H9 (cell line): ENCODE measurements at places on chromosomes 3 and 15. TPM values are rescaled to one million over a fixed set of nuclear protein-coding genes. Genes with fewer than 3 reads are reported as not detected.

RARRES1 gene
- total RNA-seq: 0.72 and 0.81 TPM in 2 replicates

FAM107A gene
- 0.11 and 0.13 TPM in 2 replicates for total RNA-seq

ZNF619 gene
- total RNA-seq: 4.3 and 4.8 TPM in 2 replicates

LDHAL6B gene
- not detected in 2 replicates for total RNA-seq

DNA sequence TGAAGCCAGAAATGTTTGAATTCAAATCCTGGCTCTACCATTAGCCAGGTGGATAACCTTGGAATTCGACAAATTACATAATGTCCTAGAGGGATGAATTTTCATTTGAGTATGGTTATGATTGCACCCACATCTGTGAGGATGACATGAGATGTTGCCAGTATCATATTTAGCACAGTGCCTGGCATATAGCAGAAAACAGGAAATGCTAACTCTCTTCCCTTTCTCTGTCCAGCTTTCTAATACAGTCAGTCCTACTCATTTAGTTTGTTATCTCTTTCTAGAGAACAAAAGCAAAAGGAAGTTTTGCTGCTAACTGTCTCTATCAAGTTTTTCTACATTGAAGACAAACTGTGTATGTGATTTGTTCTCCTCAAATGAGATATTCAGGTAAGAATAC, 231.7 kb downstream of the CPNE4 start:
- no peak for DNase-seq
- no peak overlapping the region for H3K4me3 ChIP-seq
- H3K36me3 ChIP-seq: no peaks in the 10 kb centered on the region
- H3K4me1 ChIP-seq: no peaks in the 10 kb centered on the region
- no peak overlapping the region for H3K27ac ChIP-seq

GRCh38 chr3:138799822-138800221, 34.9 kb downstream of the PIK3CB start:
- no peaks in the 10 kb centered on the region for H3K27me3 ChIP-seq
- H3K4me1 ChIP-seq: no peaks in the 10 kb centered on the region
- H3K27ac ChIP-seq: no peak overlapping the region

GRCh38 chr15:40309344-40309862, 1.7 kb upstream of the PLCB2 start:
- H3K27me3 ChIP-seq: no peaks in the 10 kb centered on the region
- no peak for DNase-seq
- no peak overlapping the region for H3K27ac ChIP-seq
- no peaks in the 10 kb centered on the region for H3K36me3 ChIP-seq
- peaks cover 6% of the 10 kb centered on the region; the same call in 1 of the 2 replicates for H3K4me1 ChIP-seq
- H3K4me3 ChIP-seq: no peak overlapping the region

GRCh38 chr15:59039225-59039624, 51.8 kb downstream of the RNF111 start:
- no peaks in the 10 kb centered on the region for H3K27me3 ChIP-seq
- no peak overlapping the region for H3K4me3 ChIP-seq
- H3K27ac ChIP-seq: no peak overlapping the region
- H3K36me3 ChIP-seq: peaks cover 13% of the 10 kb centered on the region; the same call in 2 of the 3 replicates

GRCh38 chr3:127670229-127670559, 2.6 kb upstream of the ABTB1 start:
- H3K4me3 ChIP-seq: no peak overlapping the region
- H3K4me1 ChIP-seq: no peaks in the 10 kb centered on the region
- DNase-seq: no peak
- H3K27me3 ChIP-seq: no peaks in the 10 kb centered on the region
- no peak overlapping the region for H3K27ac ChIP-seq

DNA sequence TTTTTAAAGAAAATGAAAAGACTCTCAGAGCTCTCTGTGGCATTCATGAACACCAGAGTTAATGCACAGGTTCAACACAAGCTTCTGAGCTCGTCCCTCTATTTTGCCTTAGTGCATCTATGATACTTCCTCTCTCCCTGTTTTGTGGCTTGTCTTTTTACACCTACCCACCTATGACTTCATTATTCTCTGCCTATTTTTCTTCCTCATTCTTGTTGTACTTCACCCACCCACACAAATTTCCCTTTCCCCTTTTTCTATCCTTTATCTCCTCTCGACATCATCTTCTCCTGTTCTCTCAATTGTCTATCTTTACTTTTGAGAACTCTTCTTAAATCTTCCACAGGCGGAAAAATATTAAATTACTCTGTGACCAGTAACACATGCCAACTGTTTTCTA, 48.6 kb downstream of the OR5H15 start:
- no peak overlapping the region for H3K27ac ChIP-seq
- H3K4me3 ChIP-seq: no peak overlapping the region
- no peaks in the 10 kb centered on the region for H3K36me3 ChIP-seq
- no peaks in the 10 kb centered on the region; the same call in 1 of the 2 replicates for H3K4me1 ChIP-seq
- H3K27me3 ChIP-seq: no peaks in the 10 kb centered on the region
- no peak for DNase-seq

BOC gene
- total RNA-seq: 3.5 and 4.0 TPM in 2 replicates

GRCh38 chr3:61608072-61608471, 46.7 kb downstream of the PTPRG start:
- no peaks in the 10 kb centered on the region for H3K4me1 ChIP-seq
- H3K27me3 ChIP-seq: no peaks in the 10 kb centered on the region
- no peak overlapping the region for H3K4me3 ChIP-seq
- DNase-seq: no peak
- H3K27ac ChIP-seq: no peak overlapping the region

GRCh38 chr15:56786966-56787365, 53.7 kb upstream of the ZNF280D start:
- no peak overlapping the region for H3K4me3 ChIP-seq
- no peaks in the 10 kb centered on the region for H3K27me3 ChIP-seq
- H3K4me1 ChIP-seq: no peaks in the 10 kb centered on the region
- no peak overlapping the region for H3K27ac ChIP-seq

DNA sequence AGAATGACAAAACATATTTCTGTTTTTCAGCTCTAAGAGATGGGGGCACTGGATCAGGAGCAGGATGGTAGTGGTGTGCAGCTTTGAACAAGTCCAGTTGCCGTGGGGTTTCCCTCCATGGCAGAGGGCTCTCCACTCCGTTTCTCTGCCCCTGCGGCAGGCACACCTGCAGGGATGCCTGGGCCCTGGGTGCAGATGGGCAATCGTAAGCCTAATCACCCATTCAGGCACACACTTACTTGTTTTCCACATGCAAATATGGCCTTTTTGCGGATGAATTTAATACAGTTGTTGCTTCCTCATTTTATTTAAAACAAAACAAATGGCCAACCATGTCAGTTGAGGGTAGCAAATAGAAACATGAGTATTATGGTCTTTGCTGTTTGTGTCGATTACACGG, 85.1 kb downstream of the LPP start:
- H3K4me1 ChIP-seq: no peaks in the 10 kb centered on the region
- H3K4me3 ChIP-seq: no peak overlapping the region
- H3K27ac ChIP-seq: no peak overlapping the region
- H3K27me3 ChIP-seq: no peaks in the 10 kb centered on the region

DNA sequence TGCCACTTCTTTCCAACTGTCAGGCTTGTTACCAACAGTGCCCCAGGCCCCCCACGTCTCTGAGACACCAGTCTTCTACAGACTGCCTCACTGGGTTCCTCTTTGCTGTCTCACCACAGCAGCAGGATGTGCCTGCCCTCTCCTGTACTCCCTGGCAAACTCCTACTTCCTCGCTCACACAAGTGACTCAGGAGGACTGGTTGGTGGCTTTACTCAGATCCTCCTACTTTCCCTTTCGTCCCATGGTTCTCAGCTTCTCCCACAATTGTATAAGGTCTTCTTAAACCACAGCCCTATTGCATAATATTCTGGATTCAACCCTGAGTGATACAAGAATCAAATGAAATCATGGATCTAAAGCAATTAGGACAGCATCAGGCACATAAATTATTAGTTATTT, 246.6 kb upstream of the PROK2 start:
- no peaks in the 10 kb centered on the region for H3K27me3 ChIP-seq
- H3K4me1 ChIP-seq: peaks cover 2% of the 10 kb centered on the region; the same call in 1 of the 2 replicates
- H3K36me3 ChIP-seq: no peaks in the 10 kb centered on the region; the same call in 1 of the 3 replicates
- no peak overlapping the region for H3K4me3 ChIP-seq

GRCh38 chr3:96000966-96001365, 813.4 kb upstream of the EPHA6 start:
- peaks cover 4% of the 10 kb centered on the region; the same call in 1 of the 2 replicates for H3K36me3 ChIP-seq
- no peak overlapping the region for H3K4me3 ChIP-seq
- peak; percentile 38 for DNase-seq
- H3K4me1 ChIP-seq: no peaks in the 10 kb centered on the region
- no peaks in the 10 kb centered on the region for H3K27me3 ChIP-seq

ZNF445 gene
- total RNA-seq: 24.8 and 26.0 TPM in 2 replicates

GRCh38 chr15:32956006-32956405, 238.2 kb downstream of the GREM1 start:
- no peak overlapping the region for H3K27ac ChIP-seq
- no peaks in the 10 kb centered on the region for H3K27me3 ChIP-seq
- no peak overlapping the region for H3K4me3 ChIP-seq
- H3K4me1 ChIP-seq: peaks cover 6% of the 10 kb centered on the region; the same call in 1 of the 2 replicates
- no peaks in the 10 kb centered on the region for H3K36me3 ChIP-seq

- no peaks in the 10 kb centered on the region for H3K36me3 ChIP-seq
- H3K27me3 ChIP-seq: no peaks in the 10 kb centered on the region
- H3K4me1 ChIP-seq: peaks cover 3% of the 10 kb centered on the region; the same call in 1 of the 2 replicates
- no peak overlapping the region for H3K4me3 ChIP-seq
- no peak overlapping the region for H3K27ac ChIP-seq
Measured at GRCh38 chr3:20849975-20850374, 664.0 kb upstream of the SGO1 start.

DNA sequence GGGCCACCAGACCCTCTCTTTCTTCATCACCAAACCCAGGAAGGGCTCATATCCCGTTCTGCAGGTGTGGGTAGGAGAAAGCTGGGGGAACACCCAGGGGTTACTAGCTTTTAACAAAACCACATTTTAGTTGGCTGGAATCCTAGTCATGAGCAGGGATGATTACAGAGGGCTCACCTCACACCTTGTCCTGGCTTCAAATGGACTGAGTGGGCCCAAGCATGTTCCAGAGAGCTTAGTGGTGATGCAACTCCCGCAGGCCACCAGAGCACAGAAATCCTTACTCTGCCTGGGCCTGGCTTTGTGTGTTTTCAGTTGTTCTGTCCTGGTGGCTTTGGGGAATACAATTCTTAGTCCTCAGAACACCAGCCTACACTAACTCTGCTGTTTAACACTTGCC, 56.8 kb upstream of the RYK start:
- H3K27ac ChIP-seq: no peak overlapping the region
- no peak overlapping the region for H3K4me3 ChIP-seq
- H3K36me3 ChIP-seq: no peaks in the 10 kb centered on the region
- no peak for DNase-seq
- peaks cover 5% of the 10 kb centered on the region; the same call in 1 of the 2 replicates for H3K4me1 ChIP-seq

THAP10 gene
- total RNA-seq: 2.5 and 3.7 TPM in 2 replicates

GRCh38 chr15:48896869-48897814, 19.2 kb downstream of the EID1 start:
- no peak overlapping the region for H3K27ac ChIP-seq
- H3K36me3 ChIP-seq: no peaks in the 10 kb centered on the region
- no peak for DNase-seq

FRMD5 gene
- 3.8 and 3.9 TPM in 2 replicates for total RNA-seq

DNA sequence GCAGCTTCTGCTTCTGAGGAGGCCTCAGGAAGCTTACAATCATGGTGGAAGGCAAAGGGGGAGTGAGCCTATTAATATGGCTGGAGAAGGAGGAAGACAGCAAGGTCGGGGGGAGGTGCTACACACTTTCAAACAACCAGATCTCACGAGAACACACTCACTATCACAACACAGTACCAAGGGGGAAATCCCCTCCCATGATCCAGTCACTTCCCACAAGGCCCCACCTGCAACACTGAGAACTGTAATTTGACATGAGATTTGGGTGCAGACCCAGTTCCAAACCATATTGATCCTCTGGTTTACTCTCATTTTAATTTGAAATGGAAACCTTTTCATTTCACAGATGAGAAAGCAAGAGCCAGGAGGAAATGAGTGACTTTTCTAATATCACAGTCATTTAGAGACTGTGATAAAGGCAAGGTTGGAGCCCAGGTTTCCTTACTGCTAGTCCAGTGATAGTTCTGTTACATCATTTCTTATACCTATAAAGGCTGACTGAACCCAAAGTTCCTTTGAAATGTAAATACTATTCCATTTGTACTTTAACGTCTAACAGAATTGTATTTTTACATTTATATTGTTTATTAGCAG, 105.8 kb upstream of the GAP43 start:
- no peak overlapping the region for H3K4me3 ChIP-seq
- no peaks in the 10 kb centered on the region for H3K27me3 ChIP-seq
- no peaks in the 10 kb centered on the region; the same call in 1 of the 3 replicates for H3K36me3 ChIP-seq
- no peaks in the 10 kb centered on the region for H3K4me1 ChIP-seq
- H3K27ac ChIP-seq: no peak overlapping the region

TMCO5A gene
- not detected in 2 replicates for total RNA-seq

TOPAZ1 gene
- not detected in 2 replicates for total RNA-seq

HMCES gene
- total RNA-seq: 51.2 and 52.4 TPM in 2 replicates

- H3K27ac ChIP-seq: no peak overlapping the region
- H3K4me1 ChIP-seq: no peaks in the 10 kb centered on the region
- no peaks in the 10 kb centered on the region for H3K27me3 ChIP-seq
- no peak for DNase-seq
- H3K4me3 ChIP-seq: no peak overlapping the region
Measured at GRCh38 chr3:175857666-175858270, 998.6 kb downstream of the NAALADL2 start.

DNA sequence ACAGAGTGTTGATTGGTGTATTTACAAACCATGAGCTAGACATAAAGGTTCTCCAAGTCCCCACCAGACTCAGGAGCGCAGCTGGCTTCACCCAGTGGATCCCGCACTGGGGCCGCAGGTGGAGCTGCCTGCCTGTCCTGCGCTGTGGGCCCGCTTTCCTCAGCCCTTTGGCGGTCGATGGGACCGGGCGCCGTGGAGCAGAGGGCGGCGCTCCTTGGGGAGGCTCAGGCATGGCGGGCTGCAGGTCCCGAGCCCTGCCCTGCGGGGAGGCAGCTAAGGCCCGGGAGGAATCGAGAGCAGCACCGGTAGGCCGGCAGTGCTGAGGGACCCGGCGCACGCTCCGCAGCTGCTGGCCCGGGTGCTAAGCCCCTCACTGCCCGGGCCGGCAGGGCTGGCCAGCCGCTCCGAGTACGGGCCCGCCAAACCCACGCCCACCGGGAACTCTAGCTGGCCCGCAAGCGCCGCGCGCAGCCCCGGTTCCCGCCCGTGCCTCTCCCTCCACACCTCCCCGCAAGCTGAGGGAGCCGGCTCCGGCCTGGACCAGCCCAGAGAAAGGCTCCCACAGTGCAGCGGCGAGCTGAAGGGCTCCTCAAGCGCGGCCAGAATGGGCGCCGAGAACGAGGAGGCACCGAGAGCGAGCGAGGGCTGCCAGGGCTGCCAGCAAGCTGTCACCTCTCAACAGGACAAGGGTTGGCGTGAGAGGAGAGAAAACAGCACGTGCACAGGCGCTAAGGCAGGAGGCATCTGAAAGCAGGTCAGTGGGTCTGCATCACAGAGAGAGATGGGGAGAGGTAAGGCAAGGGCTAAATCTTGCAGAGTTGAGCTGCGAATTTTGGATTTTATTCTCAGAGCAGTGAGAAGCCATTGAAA, 5.9 kb upstream of the EPB42 start:
- no peak overlapping the region for H3K27ac ChIP-seq
- H3K4me3 ChIP-seq: no peak overlapping the region
- H3K4me1 ChIP-seq: no peaks in the 10 kb centered on the region

PLAAT1 gene
- total RNA-seq: 4.4 and 5.6 TPM in 2 replicates

- H3K27me3 ChIP-seq: no peaks in the 10 kb centered on the region
- no peak overlapping the region for H3K4me3 ChIP-seq
- no peak for DNase-seq
- no peak overlapping the region for H3K27ac ChIP-seq
- H3K36me3 ChIP-seq: no peaks in the 10 kb centered on the region
Measured at GRCh38 chr3:127693336-127693843, 20.6 kb downstream of the ABTB1 start.
